ENCODE measurements at places on chromosomes 7 and 10.

- no peak for DNase-seq
Measured at GRCh38 chr7:50531401-50531911, 33.7 kb downstream of the DDC start.

GRCh38 chr10:42809676-42810075 is 27.1 kb downstream of the BMS1 start:
- no peak for DNase-seq

DNA sequence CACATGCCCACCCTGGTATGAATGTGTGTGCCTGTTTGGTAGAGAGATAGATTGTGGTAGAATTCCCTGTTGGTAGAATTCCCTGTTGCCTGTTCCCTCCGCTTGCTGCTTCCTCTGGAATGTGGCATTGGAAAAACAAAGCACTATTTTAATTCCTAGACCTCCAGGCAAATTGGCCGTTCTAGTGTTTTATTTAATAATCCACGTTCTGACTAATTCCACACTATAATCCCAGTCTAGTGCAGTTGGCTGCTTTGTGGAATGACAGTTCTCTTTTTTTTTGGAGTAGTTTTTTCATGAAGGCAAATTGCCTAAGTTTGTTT is 2.0 kb downstream of the HECW1 start:
- DNase-seq: no peak

DNA sequence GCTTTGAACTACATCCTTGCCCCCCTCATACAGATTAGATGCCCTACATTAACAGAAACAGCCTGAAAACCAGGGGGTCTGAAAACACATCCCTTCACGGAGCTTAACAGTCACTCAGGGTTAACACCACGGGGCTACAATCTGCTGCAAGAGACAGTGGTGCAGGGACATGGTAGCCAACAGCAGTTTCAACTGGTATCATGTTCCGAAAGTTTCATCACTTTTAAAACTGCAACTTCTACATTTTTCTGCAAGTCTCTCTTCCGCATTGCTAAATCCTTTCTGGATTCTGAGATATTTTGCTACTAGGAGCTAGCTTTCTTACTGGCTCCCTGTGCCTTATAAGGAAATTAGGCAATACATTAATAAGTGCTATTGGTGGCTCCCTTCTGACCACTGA is 92.6 kb downstream of the JAZF1 start:
- DNase-seq: no peak

- no peak for DNase-seq
Measured at GRCh38 chr10:29648983-29649268, 14.2 kb upstream of the SVIL start.

DNA sequence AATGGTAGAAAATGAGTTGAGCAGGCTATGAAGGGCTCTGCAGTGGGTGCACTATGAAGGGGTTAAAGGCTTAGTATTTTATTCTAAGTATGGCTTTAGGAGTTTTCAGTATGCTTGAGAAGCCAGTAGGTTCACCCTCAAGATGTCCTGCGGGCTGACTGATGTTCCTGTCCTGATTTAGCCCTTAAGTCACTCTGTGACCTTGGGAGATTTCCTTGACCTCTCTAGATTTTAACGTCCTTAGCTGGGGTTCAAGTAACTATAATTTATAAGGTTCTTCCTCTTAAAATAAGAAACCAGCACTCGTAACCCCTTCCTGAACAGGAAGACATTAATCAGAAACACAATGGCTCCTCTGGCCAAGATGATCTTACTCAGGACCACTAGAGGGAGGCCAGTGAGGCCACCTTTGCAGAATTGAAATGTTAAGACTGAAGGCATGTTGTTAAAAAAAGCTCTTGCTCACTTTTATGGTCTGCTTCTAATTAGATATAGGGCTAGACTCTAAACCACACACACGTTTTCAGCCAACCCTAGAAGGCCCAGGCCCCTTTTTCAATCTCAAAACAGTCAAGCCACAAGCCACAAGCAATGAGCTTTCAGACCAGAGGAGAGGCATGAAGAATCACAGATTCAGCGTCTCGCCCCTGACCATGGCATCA is 41.9 kb downstream of the CDK1 start:
- DNase-seq: no peak

- peak; percentile 92 for DNase-seq
Measured at GRCh38 chr7:5636914-5637313, 144.5 kb downstream of the RNF216 start.

DNA sequence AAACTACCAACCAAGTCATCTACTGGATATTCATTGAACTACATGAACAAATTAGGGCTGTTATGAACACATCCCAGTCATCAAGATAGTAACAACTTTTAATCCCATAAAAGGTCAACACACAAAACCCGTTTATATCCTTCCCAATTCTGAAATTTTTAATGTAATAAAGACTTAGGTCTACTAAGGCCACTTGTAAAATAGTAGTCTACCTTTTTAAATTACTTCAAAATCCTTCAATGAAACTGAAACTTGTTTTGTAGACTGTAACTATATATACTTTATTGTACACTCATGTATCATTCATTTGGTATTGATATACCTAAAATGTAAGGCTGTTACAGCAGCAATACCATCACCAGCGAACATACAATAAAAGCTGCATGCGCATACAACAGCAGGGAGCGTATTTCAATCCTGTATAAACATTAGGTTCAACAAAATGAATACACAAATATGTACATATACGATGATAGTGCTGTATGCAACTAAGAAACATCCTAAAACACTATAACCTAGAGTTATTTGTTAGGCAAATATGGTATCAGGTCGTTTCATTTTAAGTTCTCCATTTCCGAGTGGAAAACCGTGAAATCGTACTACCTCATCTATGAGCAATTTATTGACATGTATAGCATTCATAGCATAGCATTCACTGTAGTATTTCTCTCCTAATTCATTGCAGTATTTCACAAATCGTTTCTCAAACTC is 973 bp downstream of the ATAD1 start:
- no peak for DNase-seq

GRCh38 chr7:115177103-115177502 is 255.2 kb downstream of the MDFIC start:
- no peak for DNase-seq

GRCh38 chr7:18495412-18496340 is at the start of gene HDAC9:
Gene HDAC9 (plus strand): TSS chr7:18495749. CDS start chr7:18496303, 554 bp downstream.
- DNase-seq: no peak
